Nephron progenitor cell (in vitro differentiated cells): ENCODE measurements at places on chromosomes 4 and X.

- DNase-seq, result no peak
Measured at GRCh38 chr4:9984621-9985020, 36.7 kb downstream of the SLC2A9 start.

DNA sequence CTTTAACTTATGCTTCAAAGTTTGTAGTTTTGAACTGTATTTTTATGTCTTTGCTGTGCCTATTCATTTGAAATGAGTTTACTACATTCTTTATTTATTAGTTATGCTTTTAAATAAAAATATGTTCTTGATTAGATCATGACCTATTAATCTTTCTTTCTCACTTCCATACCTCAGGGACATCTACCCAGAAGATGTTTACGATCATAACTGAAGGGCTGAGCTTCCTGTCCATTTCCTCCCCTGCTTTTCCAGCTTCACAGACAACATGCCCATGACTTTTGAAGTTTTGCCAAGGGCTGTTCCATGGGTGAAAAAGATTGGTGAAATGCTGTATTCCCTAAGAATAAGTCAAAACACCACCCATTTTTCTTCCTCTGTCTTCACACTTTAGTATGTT, 99.7 kb upstream of the DDIT4L start:
- DNase-seq, result no peak

DNA sequence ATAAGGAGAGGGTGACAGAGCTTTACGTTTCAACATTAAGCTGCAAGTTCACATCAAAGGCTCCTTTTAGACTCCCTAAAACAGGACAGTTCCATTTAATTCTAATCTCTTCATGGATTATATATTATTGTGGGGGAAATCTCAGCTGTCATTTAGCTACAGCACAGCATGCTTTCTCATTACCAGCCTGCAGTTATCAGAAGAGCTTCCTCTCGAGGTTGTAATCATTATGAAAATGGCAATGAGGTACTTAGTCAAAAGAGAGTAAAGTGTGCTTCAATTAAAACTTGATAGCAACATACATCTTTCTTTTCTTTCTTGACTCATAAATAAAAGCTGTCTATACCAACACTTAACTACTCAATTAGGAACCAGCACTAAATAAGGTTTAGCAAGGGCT, 896.8 kb downstream of the ADGRL3 start:
- no peak for DNase-seq

- no peak for DNase-seq
Measured at GRCh38 chrX:38109042-38109898, 102.9 kb downstream of the SYTL5 start.

- no peak for DNase-seq
Measured at GRCh38 chrX:103608306-103608963, 672 bp downstream of the TCEAL3 start.

GRCh38 chrX:24877854-24878650, 137.7 kb downstream of the ARX start:
- no peak for DNase-seq

DNA sequence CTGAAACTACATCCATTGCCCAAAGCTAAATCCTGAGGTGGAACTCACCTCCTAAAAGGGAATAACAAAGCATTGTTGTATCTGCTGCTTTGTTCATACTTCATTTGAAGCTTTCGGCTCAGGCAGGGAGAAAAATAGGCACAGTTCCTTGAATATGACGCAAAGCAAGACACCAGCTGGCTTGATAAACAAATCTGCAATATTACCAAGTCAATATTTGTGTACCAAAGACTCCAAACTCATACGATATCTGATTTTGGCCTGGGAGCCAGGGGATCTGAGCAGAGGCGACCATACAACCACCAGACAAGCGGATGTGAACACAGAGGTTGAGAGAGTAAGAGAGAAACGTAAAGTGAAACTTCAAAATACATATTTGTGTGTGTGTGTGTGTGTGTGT, 34.8 kb upstream of the RAP1GDS1 start:
- DNase-seq, result no peak

DNA sequence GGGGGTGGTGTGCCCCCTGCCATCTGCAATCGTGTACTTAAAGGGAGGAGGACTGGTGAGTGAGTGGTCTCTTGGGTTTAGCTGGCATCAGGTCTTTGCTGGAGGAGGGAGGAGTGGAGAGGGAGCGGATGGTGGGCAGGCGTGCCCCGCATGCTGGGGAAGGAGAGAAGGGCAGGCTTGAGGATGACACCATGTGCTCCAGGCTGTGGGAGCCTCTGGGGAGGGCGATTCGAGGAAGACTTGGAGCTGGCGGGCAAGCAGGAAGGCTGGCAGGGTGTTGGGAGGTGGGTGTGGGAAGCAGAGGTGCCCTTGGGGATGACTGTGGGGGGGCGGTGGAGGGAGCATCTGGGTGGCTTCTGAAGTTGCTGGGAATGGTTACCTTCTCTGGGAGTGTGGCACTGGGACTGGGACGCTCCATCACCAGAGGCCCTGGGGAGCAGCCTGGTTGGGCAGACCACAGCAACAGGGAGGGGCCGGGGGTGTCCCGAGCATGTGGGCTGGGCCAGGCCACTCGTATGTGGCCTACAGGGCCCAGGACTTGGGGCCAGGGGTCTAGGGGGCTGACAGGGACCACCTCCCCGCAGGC, 30.8 kb upstream of the AFAP1 start:
- DNase-seq, result no peak

- no peak for DNase-seq
Measured at GRCh38 chr4:155541716-155542115, 124.9 kb upstream of the GUCY1A1 start.

- no peak for DNase-seq
Measured at GRCh38 chr4:27059446-27059845, 198.8 kb downstream of the STIM2 start.

GRCh38 chrX:11759172-11759460, 1.1 kb downstream of the MSL3 start:
- no peak for DNase-seq

DNA sequence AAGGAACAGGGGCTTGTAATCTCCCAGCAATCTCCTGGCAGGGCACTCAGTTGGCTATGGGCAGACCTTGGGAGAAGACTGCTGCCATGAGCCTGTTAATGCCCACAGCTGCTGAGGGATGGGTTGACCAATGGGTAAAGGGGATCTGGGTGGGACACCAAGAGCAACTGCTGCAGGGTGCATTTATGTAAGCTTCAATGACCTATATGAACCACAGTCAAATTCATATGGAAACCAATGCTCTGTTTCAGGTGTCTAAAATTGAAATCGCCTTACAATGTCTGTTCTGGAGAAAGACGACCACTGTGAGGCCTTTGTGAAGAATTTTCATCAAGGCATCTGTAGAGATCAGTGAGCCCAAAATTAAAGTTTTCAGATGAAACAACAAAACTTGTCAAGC, 6.1 kb downstream of the EPGN start:
- DNase-seq, result no peak

DNA sequence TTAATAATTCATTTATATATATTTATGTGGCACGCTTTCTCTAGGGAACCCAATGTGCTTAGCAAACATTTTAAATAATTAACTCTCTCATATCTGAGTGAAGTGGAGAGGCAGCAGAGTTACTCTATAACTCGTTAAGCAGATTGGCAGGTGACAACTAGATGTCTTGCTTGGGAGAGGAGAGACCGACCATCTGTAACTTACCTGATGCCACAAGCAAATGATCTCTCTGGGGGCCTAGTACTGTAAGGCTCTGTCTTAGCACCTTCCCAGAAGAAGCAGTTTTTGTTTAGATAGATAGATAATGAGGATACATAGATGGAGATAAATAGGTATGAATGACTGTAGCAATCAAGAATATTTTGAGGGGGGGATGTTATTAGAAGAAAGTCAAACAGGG, 11.9 kb upstream of the SEL1L3 start:
- no peak for DNase-seq

DNA sequence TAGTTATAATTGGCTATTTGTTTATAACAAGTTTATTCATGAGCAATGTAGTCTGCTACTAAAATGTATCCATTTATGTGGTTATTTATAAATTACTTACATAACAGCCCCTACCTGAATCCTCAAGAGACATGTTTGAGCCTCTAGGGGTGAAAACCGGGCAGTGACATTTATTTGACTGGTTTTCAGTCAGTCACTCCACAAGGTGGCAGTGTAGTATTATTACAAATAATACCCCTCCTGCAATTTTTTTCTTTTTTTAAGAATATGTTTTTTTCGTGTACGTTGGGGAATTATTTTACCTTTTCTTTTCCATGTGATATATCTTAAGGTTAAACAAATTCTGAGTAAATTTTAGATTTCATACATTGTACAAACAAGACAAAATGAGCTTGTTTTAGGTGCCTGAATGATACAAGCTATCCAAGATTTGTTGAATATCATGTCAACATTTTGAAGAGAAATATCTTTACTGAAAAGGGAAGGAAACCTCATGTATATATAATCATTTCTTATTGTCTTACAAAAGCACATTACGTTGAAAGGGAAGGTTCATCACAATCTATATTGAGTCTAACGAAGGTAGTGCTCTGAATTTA, 598.7 kb upstream of the TECRL start:
- DNase-seq, result peak; percentile 11

DNA sequence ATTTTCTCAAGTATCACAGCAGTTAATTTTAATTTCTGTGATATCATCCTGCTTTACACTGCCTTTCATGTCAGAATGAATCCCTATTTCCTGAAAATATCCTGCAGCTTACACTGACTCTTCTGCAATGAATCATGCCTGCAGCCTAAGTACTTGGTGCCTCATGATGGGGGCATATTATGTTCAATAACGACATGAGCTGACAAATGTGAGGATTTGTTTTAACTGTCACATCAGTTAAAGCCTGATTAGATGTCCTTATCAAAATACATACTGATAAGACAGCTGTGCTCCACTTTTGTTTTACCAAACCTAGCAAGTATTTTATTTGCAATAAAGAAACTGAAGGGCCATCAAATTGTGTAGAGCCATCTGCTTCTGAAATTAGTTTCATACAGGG, 359.9 kb upstream of the AGA start:
- no peak for DNase-seq

DNA sequence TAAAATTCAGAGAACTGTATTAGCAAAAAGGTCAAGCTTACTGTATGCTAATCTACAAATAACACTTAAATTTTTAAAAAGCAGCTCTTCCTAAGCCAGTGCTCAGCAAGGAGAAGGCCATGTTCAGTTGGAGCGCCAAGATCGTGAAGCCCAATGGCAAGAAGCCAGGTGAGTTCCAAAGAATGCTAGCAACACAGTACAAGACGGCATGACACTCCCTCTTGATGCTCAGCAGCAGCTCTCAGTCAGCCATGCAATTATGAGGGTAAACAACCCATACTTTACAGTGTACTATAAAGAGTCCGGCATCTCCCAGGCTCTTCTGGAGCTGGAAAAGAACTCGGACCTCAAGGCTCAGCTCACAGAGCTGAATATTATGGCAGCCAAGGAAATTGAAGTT, 34.9 kb downstream of the STX18 start:
- no peak for DNase-seq

DNA sequence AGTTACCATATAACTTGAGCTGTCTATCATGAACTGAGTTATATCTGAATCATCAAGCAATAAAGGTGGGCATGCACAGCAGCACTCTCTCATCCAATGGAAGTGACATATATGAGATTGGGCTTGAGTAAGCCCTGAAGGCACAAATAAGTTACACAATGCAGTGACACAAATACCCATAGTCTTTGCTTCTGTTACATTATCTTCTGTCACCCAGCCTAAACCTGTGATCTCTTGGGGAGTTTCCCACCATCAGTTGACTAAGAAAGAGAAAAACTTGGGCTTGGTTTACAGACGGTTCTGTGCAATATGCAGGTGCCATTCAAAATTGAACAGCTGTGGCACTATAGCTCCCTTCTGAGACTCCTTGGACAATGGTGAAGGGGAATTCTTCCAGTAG, 138.8 kb upstream of the IL15 start:
- DNase-seq, result no peak

DNA sequence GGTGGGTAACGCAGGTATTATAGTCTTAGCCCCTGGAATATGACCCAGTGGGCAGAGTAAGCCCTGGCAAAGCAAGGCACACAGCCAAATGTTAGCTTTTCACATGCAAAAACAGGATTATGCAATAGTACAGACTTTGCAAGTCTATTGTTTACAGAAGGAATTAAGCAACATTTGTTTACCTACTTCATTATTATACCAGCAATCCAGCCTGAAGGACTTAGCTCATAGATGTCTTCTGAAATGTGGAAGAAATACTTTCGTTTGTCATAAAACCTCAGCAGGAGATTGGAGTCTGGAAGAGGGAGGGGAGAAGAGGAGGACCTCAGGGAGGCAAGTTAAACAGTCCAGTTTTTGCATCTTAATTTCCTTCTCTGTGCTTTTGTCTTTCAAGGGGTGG, 226.7 kb upstream of the CENPE start:
- no peak for DNase-seq

GRCh38 chr4:143207555-143207954, 22.8 kb downstream of the USP38 start:
- no peak for DNase-seq

- peak; percentile 53 for DNase-seq
Measured at GRCh38 chr4:1002131-1002630, 9.0 kb upstream of the SLC26A1 start.

DNA sequence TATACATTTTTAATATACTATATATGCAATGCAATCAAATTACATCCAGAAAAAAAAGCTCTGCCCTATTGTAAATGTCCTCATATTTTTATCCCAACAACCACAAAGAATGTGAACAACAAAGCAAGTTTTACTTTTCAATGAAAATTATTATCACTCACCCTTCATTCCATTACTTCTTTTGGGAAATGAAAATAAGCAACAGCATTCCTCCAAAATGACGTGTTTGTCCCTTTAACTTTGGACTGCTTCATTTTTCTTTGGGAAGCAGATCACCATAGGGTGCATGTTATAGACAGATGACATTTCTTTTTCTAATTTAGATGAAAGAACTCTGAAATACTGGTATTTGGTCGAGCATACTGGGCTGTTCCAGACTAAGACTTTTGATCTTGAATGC, 667.1 kb upstream of the BOD1L1 start:
- no peak for DNase-seq

DNA sequence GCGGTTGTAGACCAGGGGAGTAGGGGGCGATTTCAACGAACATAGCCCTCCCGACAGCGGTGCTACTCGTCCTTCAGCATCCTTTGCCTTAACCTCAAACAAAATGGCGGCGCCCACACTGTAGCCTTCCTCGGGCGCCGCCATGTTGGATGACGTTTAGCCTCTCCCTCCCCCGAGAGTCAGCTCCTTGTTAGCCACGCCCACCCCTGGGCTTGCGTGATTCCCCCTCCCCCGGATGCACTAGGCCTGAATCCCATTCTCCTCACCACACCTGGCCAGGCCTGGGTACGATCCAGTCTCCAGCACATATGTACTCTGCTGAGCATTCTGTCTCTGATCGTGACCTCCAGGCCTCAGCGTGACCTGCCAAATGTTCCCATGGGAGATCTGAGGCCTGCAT, 49.0 kb upstream of the ZNF157 start:
- DNase-seq, result peak; percentile 73

DNA sequence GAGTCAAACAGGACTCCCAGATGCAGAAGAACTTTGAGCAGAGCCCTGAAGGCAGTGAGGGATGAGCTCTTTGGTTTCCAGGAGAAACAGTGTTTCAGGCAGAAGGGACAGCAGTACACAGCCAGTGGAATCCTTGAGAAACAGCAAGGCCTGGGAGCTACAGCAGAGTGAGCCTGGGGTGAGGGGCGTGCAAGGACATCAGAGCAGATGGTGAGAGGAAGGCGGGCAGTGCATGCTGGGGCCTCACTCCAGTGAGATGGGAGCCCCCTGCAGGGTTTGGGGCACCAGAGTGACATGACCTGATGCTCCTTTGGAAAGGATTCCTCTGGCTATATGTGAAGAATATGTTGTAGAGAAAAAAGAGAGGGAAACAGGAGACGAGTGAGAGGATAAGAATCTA, 98.1 kb upstream of the EGFL6 start:
- DNase-seq, result no peak
